Smooth muscle cell of bladder (primary cell): ENCODE measurements at places on chromosomes 12 and 14. TPM values are rescaled to one million over a fixed set of nuclear protein-coding genes. Genes with fewer than 3 reads are reported as not detected.

COL2A1 gene
- not detected in 2 replicates for total RNA-seq

OVCH1 gene
- total RNA-seq, result 0.09 and 0.14 TPM in 2 replicates

GPRC5D gene
- not detected in 2 replicates for total RNA-seq

INF2 gene
- total RNA-seq, result 20.2 and 20.8 TPM in 2 replicates

TOMM20L gene
- total RNA-seq, result not detected in 2 replicates

RPL36AL gene
- 441 and 446 TPM in 2 replicates for total RNA-seq

MMP19 gene
- 5.9 and 6.1 TPM in 2 replicates for total RNA-seq

DHRS1 gene
- 7.2 and 10.5 TPM in 2 replicates for total RNA-seq

FLRT2 gene
- total RNA-seq, result 2.8 and 8.0 TPM in 2 replicates

AKAP3 gene
- 0.85 and 1.5 TPM in 2 replicates for total RNA-seq

DLK1 gene
- not detected in 2 replicates for total RNA-seq

OSBPL8 gene
- total RNA-seq, result 79.2 and 127 TPM in 2 replicates
